H1 (cell line): ENCODE measurements at places on chromosomes 1 and 21.
A peak's percentile ranks its signal among the peaks of the same experiment; 100 is the strongest.

- DNase-seq, result no peak
Measured at GRCh38 chr1:209691237-209691636, 13.4 kb upstream of the HSD11B1 start.

DNA sequence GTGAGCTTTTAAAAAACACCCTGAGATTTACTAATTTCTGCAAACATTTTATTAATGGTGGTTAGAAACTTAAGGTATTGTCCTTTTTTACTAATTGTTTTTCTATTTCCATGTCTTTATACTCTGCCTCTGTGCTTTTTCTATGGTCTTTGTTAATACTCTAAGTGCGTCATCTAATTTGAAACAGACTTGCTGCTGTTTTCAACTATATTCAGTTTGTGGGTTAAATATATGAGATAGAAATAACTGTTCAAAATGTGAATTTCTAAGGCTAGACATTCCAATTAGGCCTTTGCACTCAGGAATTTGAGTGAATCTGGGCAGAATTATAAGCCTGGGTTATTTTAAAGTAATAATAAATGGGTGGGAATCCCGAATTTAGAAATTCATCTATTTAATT is 82.4 kb upstream of the COL11A1 start:
- no peak for DNase-seq

DNA sequence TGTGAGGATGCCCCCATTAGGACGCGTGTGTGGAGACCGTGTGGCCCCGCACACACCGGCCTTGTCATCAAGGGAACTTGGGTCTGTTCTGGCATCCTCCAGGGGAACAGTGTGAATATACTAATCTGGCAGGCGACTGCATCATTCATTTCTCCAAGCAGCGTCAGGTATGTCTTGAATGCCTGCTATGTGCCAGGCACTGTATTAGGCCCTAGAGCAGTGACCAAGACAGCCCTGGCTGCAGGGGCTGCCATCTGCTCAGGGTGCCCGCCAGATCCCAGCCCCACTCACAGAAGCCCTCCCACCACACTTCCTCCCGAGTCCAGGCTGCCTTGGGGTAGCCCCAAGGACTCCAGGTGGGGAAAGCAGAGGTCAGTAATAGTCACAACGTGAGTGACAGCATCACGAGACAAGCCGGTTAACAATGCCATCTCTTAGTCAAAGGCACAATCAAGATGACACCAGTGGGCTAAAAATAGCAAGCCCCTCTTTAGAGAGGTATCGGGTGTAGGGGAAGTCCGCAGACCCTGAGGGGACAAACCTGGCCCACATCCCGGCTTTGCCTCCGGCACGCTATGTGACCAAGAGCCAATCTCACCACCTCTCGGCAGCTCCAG is 7.5 kb upstream of the LAPTM5 start:
- DNase-seq, result no peak

- no peak for DNase-seq
Measured at GRCh38 chr1:181185461-181185860, 97.0 kb downstream of the IER5 start.

DNA sequence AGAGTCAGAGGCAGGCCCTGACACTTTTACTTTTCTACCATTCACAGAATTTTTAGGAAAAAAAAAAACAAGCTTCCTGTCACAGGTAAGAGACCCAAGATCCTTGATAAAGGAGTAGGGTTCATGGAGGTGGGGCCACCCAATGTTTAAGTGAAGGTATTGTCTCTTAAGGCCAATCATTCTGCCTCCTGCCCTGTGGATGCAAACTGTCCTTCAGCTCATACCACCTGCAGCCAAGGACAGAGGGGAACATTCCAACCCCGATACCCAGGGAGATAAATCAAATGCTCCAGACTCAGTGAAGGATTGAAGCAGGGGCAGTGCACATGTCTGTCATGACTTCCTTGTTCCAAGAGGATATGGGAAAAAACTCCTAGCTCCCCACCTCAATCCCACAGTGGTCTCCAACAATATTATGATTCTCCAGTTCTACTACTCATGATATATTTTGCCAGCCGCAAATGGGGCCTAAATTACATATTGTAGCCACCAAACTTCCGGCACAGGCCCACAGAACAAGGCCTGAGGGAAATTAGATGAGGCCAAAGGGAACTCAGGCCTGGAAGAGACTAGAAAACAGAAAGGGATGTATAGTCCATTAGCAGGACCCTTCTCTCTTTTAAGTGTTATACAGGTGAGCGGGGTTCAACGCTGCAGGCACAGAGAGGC is 59.5 kb downstream of the TRABD2B start:
- DNase-seq, result no peak

GRCh38 chr1:109643385-109644230 is 12.3 kb upstream of the GSTM4 start:
- peak; percentile 99 for DNase-seq

DNA sequence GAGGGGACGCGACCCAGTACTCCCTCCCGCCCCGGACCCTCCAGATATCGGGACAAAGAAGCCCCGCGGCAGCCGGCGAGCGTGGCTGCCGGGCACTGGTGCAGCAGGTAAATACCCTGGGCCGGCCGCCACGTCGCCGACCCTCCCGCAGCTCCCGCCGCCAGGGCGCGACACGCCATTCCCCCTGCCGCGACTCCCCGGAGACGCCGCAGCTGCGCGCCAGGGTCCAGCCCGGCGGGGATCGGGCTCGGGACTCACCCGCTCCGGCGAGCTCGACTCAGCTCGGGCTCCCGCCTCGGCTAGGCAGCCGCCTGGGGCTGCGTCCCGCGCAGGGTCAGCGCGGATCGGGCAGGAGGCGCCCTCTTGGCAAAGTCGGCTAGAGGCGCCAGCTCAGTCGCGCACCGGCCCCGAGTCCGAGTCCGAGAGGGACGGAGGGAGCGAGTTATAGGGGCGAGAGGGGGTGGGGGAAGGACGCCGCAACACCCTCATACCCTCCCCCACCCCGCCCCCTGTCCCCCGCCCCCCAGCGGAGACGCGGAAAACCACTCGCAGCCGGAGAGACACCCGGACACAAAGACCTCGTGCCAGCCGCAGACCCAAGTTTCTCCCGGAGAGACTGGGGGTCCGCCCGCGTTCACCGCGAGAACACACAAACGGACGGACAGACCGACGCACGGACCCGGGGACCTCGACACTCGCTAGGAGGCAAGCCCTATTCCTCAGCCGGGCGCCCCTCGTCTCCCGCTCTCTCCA is 985 bp downstream of the SYT6 start:
- no peak for DNase-seq

GRCh38 chr1:43274125-43274803 is 4.5 kb downstream of the TMEM125 start:
- no peak for DNase-seq

GRCh38 chr1:11736746-11737639 is 1.1 kb downstream of the AGTRAP start:
- DNase-seq, result peak; percentile 61

GRCh38 chr21:46255758-46256337 is 27.3 kb upstream of the LSS start:
- no peak for DNase-seq

DNA sequence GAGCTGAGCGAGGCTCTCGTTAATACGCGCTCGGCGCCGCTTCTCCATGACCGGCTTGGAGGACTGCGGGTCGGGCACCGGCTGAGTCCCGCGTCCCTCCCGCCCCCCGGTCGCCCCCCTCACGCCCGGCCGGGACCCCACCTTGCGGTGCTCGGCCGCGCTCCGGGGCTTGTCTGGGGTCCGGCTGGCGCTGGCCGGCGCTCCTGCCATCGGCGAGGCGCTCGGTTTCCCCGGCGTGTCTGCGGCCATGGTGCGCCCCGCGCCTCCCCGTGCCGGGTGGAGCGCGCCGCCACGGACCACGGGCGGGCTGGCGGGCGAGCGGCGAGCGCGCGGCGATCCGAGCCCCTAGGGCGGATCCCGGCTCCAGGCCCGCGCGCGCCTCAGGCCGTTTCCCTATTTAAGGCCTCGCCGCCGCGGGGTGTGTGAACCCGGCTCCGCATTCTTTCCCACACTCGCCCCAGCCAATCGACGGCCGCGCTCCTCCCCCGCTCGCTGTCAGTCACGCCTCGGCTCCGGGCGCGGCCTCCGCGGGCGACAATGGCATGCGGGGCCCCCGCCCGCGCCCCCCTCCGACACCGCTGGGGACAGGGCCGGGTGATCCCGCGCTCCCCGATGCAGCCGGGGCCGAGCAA is at the start of gene HES4:
Gene HES4 (minus strand): TSS at position 373 of the 632 bp plus-strand sequence. CDS start 124 bp downstream, at position 249.
- no peak for DNase-seq

DNA sequence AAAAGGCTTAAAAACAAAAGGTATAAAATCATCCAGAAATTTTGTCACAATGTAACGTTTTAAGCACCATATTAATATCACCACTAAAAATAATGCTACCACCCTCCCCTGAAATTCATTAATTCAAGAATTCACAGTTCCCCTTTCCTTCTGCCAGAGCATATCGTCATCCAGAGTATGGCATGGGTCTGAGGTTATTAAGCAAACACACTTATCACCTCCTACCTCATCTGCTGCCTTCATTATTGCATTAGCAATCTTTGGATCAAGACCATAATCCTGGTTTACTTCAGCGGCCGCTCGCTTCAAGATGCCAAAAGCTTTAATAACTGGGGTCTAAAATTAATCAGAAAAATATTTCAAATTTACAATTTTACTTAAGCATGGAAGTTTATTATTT is 6.2 kb downstream of the FH start:
- no peak for DNase-seq

DNA sequence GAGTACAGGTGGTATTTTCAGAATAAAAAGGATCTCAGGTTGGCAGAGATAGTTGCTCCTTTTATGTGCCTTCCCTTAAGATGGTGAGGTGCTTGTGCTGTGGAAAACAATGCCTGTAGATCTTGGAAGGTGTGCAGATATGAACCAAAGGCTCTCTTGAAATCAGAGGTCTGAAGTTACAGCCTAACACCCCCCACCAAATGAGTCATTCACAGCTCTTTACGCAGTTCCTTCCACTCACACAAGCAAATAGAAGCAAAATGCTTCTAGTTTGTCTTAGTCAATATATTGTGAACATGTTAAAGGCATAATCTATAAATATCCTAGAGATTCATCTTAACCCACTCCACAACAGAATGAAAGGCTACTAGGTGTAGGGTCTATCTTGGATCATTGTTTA is 128.9 kb upstream of the NR5A2 start:
- no peak for DNase-seq

GRCh38 chr21:25079053-25079452 is 528.2 kb downstream of the MRPL39 start:
- DNase-seq, result no peak

DNA sequence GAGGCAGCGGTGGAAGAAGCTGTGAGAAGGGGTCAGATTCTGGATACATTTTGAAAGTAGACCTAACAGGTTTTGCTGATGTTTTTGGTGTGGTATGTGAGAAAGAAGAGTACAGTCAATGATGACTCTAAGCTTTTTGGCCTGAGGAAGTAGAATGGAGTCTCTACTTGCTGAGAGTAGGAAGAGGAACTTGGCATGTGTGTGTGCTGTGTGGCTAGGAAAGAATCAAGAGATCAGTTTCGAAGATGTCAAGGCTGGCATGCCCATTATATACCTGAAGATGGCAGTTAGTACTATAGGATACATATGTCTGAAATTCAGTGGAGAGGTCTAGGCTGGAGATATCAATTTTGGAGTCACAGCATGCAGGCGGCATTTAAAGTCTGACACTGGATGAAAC is 64.4 kb downstream of the MAB21L3 start:
- DNase-seq, result no peak

DNA sequence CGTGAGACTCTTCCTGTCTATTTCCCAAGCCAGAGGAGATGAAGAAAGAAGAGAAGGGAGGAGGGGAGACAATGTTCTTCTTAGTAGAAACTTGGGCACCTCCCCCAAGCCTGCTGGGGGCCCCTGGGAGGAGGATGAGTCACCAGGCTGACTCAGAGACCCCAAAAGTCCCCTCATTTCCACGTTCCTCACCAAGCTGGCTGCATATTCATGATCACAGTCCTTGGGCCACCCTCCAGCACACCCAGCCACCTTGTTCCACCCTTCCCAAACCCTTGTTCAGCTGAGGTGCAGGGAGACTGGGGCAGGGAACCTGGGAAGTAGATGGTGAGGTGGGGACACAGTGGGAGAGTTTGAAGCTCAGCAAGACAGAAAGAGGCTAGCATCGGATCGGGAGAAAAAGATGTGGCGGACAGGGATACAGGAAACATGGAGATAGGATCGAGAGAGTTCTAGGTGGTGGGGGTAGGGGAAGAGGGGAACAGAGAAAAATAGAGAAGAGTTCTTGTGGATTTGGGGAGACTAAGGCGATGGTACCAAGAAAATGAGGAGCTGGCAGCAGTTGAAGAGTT is 712 bp downstream of the RAB13 start:
- DNase-seq, result no peak

- DNase-seq, result no peak
Measured at GRCh38 chr1:175094626-175095025, 27.0 kb downstream of the TNN start.

DNA sequence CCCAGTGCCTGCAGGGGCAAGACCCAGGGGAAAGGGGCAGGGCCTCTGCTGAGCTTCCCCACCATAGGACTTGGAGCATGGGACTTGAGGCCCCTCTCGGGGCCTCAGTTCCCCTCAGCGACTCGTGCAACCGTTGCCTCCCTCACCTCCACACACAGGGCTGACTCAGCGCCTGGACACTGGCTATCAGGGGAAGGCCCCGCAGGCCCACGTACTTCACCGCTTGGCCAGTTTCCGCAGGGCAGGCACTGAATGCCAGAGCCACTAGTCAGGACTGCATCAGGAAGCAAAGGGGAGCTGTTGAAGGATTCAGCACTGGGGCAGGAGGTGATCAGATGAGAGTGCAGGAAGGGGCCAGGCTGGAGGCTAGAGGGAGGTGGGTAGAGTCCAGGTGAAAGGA is 15.5 kb upstream of the FAM131C start:
- DNase-seq, result no peak
